Adipocyte (in vitro differentiated cells): ENCODE measurements at places on chromosomes 4 and X.

GRCh38 chr4:66160606-66161005, 490.3 kb upstream of the EPHA5 start:
- peak; percentile 60 for DNase-seq

- DNase-seq, result no peak
These were observed 26.8 kb downstream of the MAN2B2 start for GRCh38 chr4:6601661-6602250.

DNA sequence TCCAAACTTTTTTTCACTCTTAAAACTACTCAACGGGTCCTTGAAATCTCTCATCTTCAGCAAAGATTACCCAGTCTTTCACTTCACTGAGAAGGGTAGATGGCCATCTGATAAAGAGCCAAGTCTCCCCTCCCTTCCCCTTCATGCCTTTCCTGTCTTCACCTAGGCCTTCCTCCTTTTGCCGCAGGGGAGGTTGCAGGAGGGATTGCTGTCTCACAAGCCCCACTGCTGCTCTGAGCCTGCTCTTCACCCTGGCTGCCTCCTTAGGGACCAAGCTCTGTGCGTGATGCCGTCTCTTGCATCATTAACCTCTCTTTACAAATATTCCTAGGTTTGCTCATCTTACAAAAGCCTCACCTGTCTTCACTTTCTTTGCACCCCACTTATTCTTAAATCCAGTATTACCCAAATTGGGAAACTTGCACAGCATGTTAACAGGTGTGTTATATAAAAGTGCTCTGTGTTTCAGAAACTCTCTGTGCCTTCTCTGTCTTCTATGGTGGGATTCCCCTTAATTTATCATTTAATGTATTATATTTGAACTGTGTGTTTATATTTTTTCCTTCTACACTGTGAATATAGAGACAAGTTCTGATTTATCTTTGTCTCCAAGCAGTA, 3.8 kb downstream of the ZFX start:
- DNase-seq, result peak; percentile 52

GRCh38 chr4:107708225-107708624, 11.8 kb downstream of the PAPSS1 start:
- DNase-seq, result no peak

DNA sequence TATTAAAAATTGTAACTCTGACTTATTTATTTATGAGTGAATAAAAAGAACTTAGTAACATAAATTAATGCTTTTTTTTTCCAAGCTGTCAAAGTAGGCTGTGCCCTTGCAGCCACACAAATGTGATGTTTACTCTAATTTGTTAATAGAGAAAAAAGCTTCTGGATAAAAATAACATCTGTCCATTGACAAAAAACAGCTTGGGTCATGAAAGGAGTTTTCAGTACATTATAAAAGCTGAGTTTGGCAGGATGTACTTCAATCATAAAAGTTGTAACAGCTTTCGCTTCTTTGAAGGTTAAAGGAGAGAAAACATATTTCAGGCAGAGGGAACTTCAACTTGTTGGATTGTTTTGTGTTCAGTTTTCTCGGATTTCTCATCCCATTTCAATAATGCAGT, 105.6 kb downstream of the SLC4A4 start:
- DNase-seq, result no peak

DNA sequence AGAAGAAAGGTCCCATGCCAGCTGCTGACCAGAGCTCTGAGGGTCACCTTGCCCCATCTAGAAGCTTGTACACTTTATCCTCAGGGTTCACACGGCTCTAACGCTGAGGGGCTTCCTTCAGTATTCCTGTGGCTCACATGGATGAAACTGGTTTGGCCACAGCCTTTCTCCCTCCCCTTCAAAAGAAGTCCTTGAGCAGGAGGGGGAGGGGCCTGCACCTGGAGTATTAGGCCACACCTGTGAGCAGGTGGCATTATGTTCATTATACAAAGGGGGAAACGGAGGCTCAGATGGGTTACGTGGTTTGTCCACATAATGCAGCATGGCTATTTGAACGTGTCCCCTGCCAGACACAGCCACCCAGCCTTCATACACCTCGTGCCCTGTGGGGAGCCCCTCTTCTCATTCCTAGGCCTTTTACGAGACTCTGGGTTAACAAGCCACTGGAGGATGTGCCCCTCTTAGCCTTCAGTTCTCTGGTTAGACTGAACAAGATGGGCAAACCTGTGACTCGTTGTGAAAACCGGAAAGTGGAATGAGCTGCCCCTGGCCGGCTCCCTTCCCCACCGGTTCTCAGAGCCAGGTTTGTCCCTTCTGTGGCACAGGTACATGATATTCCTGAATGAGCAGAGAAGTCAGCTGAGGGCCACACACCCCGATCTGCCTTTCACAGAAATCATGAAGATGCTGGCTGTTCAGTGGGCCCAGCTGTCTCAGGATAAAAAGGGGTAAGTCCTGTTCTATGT, 27.2 kb upstream of the JAKMIP1 start:
- DNase-seq, result no peak

DNA sequence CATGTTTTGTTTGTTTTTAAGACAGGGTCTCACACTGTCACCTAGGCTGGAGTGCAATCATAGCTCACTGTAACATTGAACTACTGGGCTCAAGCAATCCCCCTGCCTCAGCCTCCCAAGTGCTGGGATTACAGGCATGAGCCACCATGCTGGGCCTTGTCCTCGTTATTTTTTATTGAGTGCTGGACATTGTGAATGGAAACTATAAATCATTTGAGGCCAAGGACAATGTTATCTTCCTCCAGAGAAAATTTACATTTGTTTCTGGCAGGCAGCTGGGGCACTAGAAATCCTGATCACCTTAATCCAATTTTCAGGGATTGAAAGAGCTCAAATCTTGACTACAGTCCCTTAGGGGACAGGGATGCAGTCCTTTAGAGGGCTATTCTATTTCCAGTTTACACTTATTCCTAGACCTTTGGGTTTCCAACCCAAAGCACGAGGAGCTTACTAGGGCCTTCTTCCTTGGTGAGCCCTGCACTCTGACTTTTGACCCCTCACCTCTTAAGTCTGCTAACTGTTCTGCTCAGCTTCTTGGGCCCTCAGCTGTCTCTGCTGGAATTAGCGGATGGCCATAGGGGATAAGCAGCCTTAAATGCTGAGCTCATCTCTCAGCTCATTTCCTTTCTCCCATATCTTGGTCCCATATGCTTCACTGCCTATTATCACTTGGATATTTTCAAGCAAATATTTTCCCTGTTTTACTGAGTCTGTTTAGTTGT, 23.0 kb upstream of the PDZD4 start:
- no peak for DNase-seq

GRCh38 chrX:138885886-138886285, 174.4 kb upstream of the FGF13 start:
- DNase-seq, result no peak

- no peak for DNase-seq
These were observed 32.8 kb downstream of the VCX2 start for GRCh38 chrX:8138252-8138651.

DNA sequence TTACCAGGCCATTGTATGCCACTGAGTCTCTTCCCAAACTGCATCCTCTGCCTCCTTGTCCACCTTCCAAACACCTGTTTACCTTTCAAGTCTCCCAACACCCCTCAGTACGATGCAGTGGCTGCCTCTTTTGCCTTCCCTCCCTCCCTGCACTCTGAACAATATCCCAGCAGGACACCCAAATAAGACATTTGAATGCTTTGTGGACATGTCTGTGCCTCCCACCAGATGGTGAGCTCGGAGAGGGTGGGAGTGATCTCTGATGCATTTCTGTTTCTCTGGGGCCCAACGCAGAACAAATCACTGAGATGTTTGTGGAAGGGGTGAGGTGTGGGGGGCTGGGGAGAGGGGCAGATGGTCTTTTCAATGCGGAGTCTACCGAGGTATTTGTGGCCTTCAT, 33.4 kb downstream of the PJA1 start:
- DNase-seq, result no peak

DNA sequence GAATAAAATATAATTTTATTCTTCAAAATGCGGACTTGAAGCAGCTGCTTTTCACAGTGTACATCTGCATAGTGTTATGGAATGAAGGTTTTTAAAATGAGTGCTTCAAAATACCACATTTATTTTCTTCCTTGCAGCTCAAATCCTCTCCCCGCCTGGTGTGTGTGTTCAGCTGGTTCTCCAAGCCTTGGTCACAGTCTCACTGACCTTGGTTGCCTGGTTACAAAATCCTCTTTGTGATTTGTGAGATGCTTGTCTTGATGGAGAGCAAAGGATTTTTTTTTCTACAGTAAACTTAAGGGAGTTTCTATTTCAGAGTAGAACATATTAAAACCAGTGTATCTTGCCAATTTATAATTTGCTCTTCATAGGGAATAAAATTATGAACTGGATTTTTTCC, 139.2 kb downstream of the PCDH18 start:
- peak; percentile 83 for DNase-seq

- no peak for DNase-seq
These were observed 737.6 kb downstream of the TRIML1 start for GRCh38 chr4:188876881-188877280.

GRCh38 chrX:20270562-20270890, 3.8 kb upstream of the RPS6KA3 start:
- peak; percentile 33 for DNase-seq

- DNase-seq, result no peak
These were observed 27.3 kb downstream of the SH3BGRL start for GRCh38 chrX:81229229-81229628.

GRCh38 chr4:139241784-139242151, 38.3 kb downstream of the MGARP start:
- DNase-seq, result no peak

GRCh38 chr4:174928575-174929253, 10.6 kb downstream of the ADAM29 start:
- no peak for DNase-seq

DNA sequence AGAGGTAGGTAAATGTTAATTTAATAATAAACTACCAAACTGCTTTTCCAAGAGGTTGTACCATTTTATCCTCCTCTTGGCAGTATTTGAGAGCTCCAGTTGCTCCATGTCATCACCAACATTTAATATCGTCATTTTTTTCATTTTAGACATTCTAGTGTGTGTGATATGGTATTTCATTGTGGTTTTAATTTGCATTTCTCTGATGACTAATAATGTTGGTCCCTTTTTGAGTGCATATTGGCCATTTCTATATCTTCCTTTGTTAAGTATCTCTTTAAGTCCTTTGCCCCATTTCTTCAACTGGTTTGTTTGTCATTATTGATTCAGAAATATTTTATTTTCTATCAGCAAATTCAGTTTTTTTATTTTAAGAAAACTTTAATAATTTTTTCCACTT, 88.8 kb downstream of the MAPK10 start:
- DNase-seq, result no peak

DNA sequence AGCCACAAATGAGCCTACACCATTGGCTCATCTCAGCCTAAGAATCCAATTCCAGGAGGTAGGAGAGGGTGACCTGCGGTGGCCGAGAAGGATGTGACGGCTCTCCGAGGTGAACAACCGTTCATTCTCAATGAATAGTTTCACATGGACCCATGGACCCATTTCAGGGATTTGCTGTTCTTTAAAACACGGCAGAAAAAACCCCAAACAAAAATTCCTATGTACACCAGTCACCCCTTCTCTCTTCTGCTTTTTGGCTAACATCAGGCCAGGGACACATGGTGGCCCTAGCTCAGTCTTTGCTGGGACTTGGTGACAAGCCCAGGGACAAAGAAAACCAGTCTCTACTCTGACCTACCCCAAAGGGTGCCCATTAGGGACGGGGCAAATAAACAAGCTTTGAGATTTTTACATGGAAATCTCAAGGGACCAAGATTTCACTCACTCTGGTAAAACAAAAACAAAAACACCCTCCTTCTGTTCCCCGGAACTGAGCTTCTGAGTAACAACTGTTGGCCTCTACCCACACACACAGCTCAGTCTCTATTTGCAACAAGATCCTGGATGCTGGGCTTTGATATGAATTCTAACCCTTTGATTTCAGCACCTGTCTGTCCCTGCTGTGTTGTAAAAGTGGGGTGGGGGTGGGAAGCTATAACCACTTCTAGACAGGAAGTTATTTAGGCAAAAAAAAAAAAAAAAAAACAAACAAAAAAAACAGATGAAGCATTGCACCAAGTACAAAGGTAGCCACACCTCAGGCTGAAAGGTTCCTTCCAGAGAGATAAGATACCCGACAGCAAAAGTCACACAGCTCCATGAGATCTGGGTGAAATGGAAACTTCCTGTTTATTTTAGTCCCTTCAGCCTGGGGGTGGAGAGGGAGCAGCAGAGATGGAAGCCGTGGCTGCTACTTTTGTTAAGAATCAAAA, 49.0 kb downstream of the DDX3X start:
- DNase-seq, result peak; percentile 31

DNA sequence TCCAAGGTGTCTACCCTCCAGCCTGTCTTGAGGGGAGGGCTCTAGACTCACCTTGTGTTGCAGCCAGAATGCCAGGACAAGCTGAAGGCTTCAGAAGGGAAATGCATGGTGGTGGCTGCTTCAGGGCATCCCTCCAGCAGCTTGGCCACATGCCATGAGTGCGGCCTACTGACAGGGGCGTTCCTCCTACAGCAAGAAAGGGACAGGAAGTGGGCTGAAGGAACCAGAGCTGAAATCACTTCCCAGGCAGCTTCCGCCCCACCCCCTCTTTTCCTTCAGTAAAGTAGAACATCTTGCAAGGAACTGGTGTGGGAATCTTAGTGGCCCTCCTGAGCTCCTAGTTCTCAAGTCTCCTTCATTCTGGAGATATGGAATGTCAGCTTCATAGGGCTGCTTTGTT, 167.5 kb upstream of the DGKK start:
- no peak for DNase-seq

GRCh38 chr4:5931526-5931925, 38.6 kb upstream of the CRMP1 start:
- DNase-seq, result no peak

DNA sequence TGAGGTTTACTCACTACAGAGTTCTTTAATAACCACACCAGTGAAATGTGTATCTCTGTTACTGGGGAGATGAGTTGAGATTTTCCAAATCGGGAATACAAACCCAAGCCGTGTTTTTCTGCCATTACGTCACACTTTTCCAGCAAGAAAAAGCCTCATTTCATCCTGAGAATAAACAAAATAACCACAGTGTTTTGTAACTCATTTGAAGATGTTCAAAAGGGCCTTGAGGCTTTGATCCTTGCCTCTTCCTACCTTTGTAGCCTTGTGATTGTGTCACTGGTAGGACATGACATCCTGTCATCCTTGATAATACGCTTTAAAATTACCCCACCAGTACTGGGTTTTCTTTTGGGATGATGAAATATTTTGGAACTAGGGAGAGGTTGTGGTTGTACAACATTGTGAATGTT, 2.9 kb downstream of the USP11 start:
- DNase-seq, result peak; percentile 7

- DNase-seq, result no peak
These were observed 102.8 kb downstream of the TRIML1 start for GRCh38 chr4:188242041-188242440.

- peak; percentile 42 for DNase-seq
These were observed 61.4 kb downstream of the BEX1 start for GRCh38 chrX:103002576-103002975.

DNA sequence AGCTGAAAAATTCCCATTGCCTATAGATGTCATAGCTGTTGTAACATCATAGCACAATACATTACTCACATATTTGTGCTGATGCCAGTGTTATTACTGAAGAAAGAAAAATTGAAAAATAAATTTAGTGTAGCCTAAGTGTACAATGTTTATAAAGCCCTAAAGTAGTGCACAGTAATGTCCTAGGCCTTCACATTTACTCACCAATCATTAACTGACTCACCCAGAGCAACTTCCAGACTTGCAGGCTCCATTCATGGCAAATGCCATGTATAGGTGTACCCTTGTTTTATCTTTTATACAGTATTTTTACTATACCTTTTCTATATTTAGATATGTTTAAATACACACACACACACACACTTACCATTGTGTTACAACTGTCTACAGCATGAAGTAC, 265.4 kb upstream of the MAGEB18 start:
- DNase-seq, result no peak

- DNase-seq, result peak; percentile 2
These were observed 1697.0 kb downstream of the PCDH7 start for GRCh38 chr4:32417113-32417704.

- no peak for DNase-seq
These were observed 187.5 kb downstream of the BMP15 start for GRCh38 chrX:51098046-51098445.
